ENCODE measurements at places on chromosomes 13 and 19.

DNA sequence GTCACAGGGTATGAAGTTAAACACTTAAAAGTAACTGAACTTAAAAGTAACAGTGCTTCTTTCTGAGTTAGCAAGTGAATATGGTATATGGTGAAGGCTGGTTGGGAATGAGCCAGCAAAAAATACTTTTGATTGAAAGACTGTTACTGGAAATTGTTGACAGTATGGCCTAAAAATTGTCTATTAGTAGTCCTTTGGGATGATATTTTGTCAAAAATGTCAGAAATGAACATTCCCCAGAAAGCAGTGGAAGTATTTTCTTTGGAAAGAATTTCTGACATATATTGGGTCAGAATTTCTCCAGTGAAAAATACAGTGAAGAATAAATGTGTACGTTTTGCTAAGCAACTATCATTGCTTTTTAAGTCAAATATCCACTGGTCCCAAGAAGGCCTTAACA is 860.5 kb downstream of the PCDH9 start:
- DNase-seq = no peak

DNA sequence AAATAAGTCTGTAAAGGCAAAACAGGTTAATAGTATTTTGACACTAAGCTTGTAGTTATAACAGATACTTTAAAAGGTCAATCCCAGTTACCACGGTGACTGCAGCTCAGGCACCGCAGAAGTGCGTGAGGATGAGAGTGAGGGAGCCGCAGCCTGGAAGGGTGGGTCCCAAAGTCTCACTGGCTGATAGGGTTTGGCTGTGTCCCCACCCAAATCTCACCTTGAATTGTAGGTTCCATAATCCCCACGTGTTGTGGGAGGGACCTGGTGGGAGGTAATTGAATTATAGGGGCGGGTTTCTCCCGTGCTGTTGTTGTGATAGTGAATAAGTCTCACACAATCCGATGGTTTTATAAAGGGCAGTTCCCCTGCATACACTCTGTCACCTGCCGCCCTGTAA is 40.0 kb upstream of the GAS6 start:
- DNase-seq = no peak

DNA sequence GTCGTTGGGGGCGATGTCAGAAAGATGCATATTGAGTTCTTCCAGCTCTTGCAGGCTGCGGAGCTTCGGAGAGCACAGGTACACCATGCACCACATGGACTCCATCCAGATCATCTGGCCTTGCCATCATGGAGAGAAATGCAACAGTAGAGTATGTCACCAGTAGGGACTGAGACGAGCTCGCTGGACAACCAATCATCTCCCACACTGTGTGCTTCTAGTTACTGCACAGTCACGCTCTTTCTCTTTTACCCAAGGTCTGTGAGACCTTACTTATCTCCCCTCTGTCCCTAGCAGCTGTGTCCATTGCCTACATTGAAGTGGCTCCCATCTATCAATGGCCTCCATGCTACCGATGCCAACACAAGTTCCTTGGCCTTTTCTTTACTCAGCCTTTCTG is 90.5 kb downstream of the C13orf42 start:
- DNase-seq = no peak

DNA sequence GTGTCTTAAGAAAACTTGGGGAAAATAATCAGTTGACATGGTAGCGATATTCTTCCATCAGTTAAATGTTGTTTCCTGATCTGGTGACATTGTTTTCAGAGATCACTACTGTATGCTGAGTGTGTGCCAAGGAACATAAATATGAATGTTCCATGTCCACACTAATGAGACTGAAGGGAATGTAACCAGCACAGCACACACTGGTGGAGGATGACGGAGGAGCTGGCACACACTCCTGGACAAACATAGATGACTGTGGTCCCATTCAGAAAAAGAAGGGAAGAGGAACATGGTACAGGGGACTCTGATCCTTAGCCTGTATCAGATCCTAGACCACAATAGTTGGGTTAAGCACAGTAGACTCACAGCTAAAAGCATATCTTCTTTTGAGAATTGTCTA is 574.8 kb downstream of the MYO16 start:
- no peak for DNase-seq

DNA sequence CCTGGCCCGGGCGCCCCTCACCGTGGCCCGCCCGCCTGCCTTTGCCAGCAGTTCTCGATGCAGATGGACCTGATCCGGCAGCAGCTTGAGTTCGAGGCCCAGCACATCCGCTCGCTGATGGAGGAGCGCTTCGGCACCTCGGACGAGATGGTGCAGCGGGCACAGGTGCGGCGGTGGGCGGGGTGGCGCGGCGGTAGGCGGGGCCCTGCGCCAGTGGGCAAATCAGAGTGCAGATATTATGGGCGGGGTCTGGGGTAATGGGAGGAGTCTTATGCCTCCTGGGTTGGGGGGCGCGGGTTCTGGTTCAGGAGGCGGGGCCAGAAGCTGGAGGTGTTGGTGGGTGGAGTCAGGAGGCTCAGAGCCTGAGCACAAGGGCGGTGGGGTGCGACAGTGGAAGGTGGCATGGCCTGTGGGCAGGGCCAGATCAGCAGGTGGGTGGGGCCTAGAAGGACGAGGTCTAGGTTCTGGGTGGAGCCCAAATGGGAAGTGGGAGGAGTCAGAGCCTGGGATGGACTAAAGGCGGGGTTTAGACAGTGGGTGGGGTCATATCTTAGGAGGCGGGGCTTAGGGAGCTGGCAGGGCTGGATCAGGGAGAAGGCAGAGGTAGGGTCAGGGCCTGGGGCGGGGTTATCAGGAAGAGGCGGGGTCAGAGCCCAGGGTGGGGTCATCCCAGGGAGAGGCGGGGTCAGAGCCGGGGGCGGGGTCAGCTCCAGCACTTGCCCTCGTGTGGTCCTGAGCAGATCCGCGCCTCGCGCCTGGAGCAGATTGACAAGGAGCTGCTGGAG is 5.6 kb downstream of the APC2 start:
- peak; percentile 79 for DNase-seq

GRCh38 chr13:34462843-34463242 is 479.2 kb upstream of the NBEA start:
- no peak for DNase-seq

DNA sequence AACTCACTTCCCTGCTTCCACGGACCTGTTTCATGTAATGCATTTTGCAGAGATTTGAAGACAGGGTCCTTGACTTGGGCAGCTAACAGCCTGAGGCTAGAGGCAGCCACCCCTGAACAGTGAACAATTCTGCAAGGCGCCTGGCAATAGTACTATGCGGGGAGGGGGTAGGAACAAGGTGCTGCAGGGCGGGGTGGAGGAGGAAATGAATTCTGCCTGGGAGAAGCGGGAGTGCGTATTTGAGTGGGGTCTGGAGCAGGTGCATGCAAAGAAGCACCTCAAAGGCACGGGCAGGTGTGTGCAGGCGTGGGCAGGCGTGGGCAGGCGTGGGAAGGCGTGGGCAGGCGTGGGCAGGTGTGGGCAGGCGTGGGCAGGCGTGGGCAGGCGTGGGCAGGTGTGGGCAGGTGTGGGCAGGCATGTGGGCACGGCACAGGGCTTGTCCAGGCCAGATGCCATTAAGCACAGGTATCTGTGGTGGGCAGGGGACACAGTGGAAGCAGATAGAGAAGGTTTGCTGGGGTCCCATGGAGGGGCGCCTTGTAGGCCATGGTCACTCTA is 130.4 kb upstream of the GJB6 start:
- DNase-seq = no peak

DNA sequence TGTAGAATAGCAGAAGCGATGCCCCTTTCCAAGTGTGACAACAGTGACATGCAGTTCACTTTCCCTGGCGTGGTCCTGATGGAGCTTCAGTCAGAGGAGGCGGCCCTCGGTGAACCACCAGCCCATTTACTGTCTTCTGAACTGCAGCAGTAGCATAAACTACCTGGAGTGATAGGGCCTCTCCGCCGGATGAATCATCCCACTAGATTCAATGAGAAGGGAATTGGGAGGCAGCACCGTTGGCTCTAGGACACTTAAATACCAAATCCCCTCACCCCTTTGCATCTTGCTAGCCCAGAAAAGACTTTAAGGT is 112.8 kb upstream of the GPR12 start:
- DNase-seq = no peak

DNA sequence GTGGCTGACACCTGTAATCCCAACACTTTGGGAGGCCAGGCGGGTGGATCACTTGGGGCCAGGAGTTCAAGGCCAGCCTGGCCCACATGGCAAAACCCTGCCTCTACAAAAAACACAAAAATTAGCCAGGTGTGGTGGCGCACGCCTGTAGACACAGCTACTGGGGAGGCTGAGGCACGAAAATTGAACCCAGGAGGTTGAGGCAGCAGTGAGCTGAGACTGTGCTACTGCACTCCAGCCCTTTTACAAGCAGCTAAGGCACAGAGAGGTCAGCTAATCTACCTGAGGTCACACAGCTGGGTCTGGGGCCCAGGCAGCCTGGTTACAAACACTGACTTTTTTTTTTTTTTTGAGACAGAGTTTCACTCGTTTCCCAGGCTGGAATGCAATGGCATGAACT is 27.2 kb downstream of the MED26 start:
- DNase-seq = no peak

- DNase-seq = no peak
Observed at GRCh38 chr13:42038661-42039456, 9.6 kb upstream of the DGKH start.

Data from activated CD4-positive, alpha-beta T cell treated with anti-CD3 and anti-CD28 coated beads, Interleukin-10, Interleukin-2, amounts not matched to agents 100 ng/mL and 50 ng/mL, durations not matched to agents 16 hours and 8 hours (primary cell).